ENCODE measurements at places on chromosomes 6 and 20.

- DNase-seq, result no peak
Observed at GRCh38 chr6:140105857-140106256, 731.4 kb upstream of the CITED2 start.

DNA sequence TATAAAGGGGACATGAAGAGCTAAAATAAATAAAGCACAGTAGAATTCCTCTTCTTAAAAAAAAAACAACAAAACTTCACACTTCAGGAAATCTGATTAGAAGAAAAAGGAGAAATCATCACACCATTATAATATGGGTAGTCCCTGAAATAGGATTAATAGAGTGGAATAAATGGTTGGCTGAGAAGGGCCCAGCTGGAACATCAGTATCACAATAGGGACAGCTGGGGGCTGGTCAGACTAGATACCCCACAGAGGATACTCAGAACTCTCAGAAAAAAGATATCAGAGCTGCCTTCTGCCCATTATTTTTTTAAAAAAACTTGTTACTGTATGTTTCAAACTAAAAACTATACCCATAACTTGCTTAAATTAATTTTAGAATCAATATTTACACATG is 75.2 kb downstream of the DST start:
- DNase-seq, result no peak

- DNase-seq, result no peak
Observed at GRCh38 chr6:69289689-69290495, 506.9 kb downstream of the LMBRD1 start.

DNA sequence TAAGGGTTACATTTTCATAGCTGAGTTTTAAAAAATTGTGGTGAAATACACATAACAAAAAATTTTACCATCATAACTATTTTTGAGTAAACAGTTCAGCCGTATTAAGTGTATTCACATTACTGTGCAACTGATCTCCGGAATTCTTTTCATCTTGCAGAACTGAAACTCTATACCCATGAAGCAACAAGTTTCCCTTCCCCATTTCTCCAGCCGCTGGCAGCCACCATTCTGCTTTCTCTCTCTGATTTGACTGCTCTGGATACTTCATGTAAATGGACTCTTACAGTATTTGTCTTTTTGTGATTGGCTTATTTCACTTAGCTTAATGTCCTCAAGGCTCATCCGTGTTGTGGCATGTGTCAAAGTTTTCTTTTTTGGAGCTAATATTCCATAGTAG is 341.6 kb downstream of the QKI start:
- DNase-seq, result no peak

Data from 8988T (cell line).